ENCODE measurements at places on chromosomes 1 and 21.
A peak's percentile ranks its signal among the peaks of the same experiment; 100 is the strongest.

GRCh38 chr1:217076902-217077301 lies 353.7 kb upstream of the ESRRG start:
- no peak for DNase-seq

DNA sequence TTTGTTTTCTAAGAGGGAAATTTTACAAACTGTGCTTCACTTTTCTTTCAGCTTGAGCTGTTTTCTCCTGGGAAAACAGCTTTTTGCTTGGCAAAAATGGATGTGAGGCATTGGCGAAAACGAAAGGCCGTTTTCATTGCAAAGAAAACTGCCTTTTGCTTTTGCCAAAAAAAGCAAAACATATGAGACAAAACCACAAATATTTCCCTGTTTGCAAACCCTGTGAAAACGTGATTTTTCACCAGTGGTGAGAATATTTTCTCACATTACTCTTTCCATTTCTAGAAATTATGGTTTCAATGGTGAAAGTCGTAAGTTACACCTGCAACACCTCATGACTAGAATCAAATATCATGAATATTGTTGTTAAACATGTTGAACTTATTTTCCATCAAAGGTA lies 74.0 kb upstream of the ZBTB18 start:
- DNase-seq = no peak

GRCh38 chr1:164764333-164764732 lies 205.3 kb downstream of the PBX1 start:
- DNase-seq = no peak

GRCh38 chr1:193856261-193856660 lies 669.8 kb upstream of the B3GALT2 start:
- DNase-seq = no peak

DNA sequence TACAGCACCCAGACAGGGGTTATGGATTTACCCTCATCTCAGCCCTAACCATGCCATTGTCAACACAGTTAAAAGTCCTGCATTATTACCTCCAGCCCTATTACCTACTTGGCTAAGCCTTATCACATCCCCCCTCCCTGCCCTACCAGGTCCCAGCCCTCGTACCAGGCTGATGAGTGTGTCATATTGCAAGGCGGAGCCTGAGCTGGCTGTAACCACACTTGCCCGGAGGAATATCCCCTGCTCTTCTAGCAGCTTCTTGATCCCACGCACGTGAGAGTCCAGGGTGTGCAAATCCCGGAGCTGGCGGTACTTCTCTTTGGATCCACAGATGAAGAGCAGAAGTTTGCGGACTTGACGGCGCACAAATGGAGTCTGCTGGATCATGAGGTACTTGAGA lies 87.4 kb downstream of the UBR4 start:
- DNase-seq = no peak

DNA sequence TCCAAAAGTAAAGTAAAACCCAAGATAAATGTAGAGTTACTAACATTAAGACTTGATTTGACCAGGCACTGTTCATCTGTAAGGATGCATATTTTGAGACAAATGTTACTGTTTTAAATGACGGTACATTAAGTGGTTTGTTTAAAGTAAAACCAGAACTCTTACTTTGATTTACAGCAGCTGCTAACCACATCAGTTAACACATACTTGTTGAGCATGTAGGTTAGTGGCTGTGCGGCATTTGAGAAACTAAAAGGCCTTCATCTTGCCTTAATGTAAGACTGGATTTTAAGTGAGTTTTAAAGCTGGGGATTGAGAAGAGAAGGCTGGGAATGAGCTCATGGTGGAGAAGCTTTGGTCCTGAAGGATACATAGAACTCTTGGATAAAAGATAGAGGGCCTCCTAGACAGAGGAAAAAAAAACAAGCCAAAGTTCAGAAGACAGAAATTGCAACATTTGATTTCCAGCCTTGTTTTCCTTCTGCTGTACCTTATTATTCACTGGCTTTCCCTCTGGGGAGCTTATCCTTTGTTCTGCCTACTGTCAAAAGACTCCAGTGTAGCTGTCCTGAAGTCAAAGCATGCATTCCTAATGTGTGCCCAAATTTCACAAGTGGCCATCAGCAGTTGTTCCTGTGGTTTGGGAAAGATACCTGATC lies 66.6 kb downstream of the MTR start:
- no peak for DNase-seq

GRCh38 chr21:36692835-36693488 lies 6.0 kb upstream of the SIM2 start:
- no peak for DNase-seq

- DNase-seq = no peak
Measured at GRCh38 chr1:36100376-36100775, 11.7 kb downstream of the ADPRS start.

DNA sequence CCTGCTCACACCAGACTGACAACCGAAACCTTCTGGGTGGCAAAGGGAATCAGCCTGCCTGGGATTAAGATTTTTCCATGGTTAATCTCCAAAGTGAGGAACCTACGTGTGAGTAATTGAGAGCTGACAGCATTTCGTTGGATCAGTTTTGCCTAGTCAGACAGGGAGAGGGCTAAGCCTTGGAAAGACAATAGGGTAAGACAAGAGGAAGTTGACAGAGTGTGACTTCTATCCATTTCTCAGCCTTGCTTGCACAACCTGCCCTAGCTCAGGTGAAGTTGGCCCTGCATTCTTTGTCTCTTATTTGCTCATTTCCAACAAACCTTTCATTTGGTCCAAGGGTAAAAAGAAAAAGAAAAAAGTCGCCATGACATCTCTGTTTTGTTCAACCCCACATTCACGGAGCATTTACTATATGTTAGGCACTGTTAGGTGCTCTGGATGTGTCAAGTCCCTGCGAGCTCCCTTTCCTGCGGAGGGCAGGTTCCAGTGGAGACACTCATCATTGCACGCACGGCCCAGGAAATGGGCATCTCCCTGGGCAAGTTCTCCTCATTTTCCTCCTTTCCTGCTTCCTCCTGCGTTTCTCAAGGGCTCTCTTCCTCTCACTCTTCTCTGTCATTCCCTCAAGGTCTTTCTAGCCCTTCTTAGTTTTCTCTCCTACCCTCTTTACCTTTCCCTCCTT lies 23.3 kb downstream of the KIRREL1 start:
- no peak for DNase-seq

GRCh38 chr1:44714944-44715571 lies 15.9 kb downstream of the RNU5D-1 start:
- DNase-seq = peak; percentile 66

GRCh38 chr1:9204156-9204720 lies 30.3 kb upstream of the H6PD start:
- DNase-seq = no peak

DNA sequence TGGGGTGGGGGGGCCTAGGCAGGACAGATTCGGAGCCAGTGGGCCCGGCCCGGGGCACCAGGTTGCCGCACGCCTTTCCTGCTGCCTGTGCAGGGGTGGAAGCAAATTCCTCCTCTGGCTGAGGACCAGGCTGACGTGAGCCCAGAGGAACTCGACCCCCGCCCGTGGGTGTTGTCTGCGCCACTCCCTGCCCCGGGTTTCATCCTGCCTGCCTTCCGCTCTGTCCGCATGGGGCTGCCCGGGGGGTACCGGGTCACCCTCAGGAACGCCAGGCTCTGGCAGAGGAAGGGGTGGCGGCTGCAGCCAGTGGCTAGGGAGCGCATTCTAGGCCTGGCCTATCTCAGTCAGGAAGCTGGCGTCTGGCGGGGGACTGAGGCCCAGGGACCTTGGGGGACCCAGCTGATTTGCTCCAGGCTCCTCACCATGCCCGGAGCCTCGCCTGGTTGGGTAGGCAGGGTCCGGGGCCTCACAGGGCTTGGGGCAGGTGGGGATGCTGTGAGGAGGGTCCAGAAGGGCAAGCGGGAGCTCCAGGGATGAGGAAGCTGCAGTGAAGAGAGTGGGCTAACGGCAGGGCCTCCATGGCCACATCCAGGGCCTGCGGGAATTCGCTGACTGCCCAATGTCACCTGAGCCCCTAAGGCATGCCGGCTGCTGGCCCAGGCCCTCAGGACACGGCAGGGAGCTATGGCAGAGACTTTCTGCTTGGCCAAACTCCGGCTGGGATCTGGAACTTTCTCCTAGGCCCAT lies 2.4 kb upstream of the IBA57 start:
- no peak for DNase-seq

GRCh38 chr1:205971082-205971481 lies 27.8 kb upstream of the SLC26A9 start:
- no peak for DNase-seq

All from activated T-cell treated with anti-CD3 and anti-CD28 coated beads, Interleukin-2, amount 50 U/mL, for 1 hour (primary cell).